NCI-H1930 (cell line): ENCODE measurements at places on chromosomes 12 and 14.

DNA sequence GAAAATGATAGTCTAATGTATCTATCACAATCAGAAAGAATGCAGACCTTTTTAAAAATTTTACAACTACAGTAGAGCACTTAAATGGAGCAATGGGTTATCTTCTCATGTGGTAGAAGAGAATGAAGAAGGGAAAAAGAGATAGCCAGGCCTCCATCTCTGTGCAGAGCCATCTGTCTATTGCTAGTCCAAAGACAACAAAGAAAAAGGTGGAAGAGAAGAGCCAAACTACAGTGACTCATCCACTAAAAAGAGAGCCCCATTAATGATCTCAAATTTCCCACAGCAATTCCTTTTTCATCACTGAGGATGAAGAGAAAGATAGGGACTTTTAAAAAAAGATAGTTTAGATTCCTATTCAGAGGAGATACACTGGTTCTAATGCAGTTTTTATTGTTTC is 232.9 kb downstream of the ATXN7L3B start:
- DNase-seq, result no peak

DNA sequence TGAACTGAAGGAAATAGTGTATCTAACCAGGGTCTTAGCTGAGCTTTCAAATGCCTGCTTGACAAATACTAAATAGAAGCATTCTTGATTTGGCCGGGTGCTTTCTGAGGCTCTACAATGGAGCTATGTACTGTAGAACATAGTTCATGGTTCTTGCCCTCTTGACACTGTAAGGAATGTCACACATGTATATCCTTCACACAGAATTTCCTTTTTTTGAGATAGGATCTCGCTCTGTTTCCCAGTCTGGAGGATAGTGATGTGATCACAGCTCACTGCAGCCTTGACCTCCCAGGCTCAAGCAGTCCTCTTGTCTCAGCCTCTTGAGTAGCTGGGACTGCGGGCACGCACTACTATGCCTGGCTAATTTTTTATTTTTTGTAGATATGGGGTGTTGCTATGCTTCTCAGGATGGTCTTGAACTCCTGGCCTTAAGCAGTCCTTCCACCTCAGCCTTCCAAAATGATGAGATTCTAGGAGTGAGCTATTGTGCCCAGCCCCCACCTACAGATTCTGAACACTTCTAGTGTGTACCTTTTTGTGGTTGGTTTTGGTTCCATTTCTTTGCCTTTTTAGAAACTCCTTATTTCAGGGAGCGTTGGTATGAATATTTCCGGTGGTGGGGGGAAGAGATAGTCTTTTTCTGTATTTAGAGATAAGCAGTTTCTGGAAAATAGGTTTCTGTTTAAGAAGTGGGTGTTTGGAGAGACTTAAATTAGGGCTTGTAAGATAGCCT is 4.2 kb downstream of the MLXIP start:
- DNase-seq, result no peak

DNA sequence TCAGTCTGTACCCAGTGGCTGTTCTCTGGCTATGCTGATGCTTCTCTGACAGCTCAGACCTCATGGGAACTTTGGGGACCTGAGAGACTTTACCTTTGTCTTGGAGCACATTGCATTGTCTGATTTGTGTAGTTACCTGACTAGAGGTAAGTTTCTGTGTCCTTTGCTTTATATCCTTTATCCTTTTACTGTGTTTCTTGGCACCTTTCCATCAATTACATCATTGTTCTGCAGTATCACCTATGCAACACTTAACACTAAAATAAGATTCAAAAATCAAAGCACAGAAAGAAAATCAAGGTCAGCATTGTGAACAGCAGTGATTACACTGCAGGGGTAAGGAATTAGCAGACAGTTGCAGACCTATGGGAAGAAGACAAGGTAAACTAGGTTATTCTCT is 43.8 kb downstream of the SLC35F4 start:
- DNase-seq, result no peak

DNA sequence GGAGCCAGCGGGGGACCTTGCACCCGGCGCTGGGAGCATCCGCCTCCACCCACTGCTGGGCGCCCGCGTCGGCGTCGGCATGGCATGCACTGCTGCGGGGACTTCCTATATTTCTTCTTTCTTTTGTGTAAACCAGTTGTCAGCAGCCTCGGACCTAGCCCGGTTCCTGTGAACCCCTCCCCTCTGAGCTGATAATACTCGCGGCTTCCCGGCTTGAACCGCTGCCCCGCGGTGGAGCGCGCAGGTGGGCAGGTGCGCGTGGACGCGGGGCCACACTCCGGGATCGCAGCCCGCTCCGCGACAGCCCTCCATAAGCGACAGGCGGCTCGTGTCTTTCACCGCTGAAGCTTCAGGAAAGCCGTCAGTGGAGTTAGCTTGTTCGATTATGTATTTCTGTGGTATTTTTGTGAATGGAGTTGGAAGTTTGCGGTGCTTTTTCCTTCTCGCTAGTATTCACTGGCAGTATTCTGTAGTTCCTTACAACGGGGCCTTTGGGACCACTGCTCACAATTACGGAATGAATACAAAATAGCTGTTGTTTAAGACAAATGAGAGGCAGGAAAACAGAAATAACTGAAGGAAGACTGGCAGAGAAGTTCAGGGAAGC is 870 bp downstream of the BMAL2 start:
- DNase-seq, result no peak

GRCh38 chr12:78115889-78116288 is 285.2 kb downstream of the NAV3 start:
- DNase-seq, result no peak

GRCh38 chr14:28704153-28704552 is 62.4 kb upstream of the FOXG1 start:
- no peak for DNase-seq

- no peak for DNase-seq
Measured at GRCh38 chr12:48109424-48109823, 3.5 kb upstream of the SENP1 start.

DNA sequence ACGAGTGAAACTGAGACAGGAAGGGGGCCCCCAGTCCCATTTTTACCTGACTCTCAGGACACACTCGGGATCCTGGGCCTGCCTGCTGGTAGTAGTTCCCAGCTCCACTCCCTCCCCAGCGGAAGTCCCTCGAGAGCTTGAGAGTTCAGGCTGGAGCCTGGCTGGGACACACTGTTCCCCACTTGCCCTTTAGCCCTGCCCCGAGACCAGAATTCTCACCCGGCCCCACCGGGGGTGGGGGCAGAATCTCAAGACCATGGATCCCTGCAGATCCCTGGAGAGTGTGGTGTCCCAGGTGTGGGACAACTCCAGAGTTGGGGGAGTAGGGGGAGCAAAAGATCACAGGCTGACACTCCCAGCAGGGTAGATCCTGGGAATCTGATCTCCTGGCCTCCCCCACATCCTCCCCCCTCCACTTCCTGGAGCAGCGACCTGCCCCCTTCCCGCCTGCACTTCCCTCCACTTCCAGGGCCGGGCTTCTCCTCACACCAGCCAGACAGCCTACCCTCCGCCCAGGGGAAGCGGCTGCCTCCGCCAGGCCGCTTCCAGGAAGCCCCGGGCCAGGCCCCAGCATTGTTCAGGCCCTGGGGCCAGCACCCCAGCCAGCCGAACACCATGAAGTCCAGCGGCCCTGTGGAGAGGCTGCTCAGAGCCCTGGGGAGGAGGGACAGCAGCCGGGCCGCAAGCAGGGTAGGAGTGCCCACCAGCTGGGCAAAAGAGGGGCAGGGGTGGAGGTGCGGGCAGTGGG is at the start of gene TNS2:
TSS of gene TNS2 (plus strand) at position 495 of the 748 bp plus-strand sequence. CDS start at position 616, 121 bp downstream.
- no peak for DNase-seq

- DNase-seq, result no peak
Measured at GRCh38 chr12:10069099-10069498, 29.7 kb downstream of the CLEC1A start.

GRCh38 chr12:66398931-66399910 is 96.9 kb downstream of the HELB start:
- no peak for DNase-seq

DNA sequence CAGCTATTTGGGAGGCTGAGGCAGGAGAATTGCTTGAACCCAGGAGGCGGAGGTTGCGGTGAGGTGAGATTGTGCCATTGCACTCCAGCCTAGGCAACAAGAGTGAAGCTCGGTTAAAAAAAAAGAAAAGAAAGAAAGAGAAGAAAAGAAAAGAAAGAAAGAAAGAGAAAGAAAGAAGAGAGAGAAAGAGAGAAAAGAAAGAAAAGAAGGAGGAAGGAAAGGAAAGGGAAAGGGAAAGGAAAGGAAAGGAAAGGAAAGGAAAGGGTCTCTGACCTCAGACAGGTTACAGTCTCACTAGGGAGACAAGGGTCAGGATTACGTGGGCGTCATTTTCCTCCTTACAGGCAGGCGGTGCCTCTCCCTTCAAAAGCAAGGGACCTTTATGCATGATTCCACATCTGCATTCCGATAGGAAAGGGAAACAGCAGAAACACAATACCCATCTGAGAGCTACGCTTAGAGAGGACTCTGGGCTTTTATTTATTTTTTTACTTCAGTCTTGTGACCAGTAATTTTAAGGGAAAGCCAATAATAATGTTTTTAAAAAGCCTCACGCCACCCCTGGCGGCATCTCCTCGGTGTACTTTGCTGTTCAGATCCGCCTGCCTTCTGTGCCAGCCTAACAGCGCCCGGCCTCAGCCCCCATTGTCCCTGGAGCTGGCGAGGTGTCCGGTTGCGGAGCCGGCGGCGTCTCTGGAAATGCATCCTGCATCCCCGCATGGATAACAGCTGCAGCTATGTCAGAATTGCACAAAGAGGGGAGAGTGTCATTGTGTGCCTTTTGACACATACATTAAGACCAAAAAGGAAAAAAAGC is 945 bp upstream of the HIP1R start:
- DNase-seq, result peak; percentile 56

DNA sequence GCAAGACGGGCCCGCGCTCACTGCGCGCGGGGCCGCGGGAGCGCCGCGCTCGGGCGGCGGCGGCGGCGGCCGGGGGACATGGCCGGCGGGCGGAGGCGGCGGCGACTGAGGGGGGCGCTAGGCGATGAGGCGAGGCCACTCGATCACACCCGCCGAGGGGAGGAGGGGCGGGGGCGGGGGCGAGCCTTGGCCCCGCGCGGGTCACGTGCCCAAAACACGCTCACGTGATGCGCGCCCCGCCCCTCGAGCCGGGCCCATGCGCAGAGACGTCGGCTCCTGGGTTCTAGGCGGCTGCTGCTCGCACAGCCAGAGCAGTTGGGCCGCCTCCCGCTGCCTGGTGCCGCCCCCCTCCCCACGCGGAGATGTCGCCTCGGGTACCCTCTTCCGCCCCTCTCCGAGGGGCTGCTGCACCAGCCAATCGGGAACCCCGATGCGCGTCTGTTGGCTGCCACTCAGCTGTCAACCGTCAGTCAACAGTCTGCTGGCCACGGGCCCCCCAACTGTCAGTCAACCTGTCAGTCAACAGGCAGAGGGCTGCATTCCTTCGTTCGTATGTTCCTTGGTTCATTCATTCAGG is at the start of gene SPPL3:
TSS of gene SPPL3 (minus strand) at position 162 of the 577 bp plus-strand sequence. CDS start 491 bp downstream, outside the sequence.
- DNase-seq, result peak; percentile 89

GRCh38 chr12:6765048-6765633 is 1.0 kb upstream of the PTMS start:
- DNase-seq, result no peak

DNA sequence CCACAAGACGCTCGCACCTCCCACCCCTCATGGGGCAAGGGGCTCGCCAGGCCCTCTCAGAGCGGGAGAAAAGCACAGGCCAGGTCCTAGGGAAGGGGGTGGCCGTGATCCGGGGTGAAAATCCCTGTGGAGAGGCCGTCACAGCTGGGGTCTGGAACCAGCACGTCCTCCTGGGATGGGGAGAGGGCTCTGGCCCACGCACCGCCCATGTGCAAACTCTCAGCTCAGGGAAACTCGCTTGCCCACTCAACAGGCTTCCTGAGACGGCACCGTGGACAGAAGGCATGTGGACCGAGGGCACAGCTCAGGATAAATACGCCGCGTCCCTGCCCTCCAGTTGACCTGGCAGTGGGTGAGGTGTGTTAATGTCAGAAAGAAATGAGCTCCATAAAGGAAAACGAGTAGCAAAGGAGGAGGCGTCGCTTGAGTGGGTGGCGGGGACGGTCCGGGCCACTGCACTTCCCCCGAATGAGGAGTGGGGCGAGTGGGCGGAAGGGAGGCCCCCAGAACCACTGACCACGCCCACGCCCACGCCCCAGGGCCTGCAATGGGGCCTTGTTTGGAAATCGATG is 57.6 kb upstream of the GALNT9 start:
- no peak for DNase-seq

- no peak for DNase-seq
Measured at GRCh38 chr12:3145546-3146310, 68.5 kb downstream of the TSPAN9 start.

DNA sequence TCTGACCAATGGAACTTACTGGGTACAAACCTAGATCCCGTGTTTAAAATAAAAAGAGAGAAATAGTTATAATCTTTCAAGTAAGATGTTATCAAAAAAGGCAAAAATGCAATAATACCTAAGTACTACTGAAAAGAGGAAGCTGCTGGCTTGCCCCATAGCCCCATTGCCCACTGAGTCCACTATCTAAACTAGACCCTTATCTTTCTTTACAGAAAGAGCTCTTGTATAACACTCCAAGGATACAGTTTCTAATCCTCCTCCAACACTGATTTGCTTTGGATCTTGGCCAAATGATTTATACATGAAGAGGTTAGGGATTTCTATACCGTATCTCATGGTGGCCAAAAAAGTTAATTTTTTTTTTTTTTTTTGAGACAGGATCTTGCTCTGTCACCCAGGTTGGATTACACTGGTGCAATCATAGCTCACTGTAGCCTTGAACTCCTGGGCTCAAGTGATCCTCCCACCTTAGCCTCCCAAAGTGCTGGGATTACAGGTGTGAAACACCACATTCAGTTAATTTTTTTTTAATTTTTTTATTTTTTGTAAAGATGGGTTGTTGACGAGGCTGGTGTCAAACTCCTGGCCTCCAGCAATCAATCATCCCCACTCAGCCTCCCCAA is 2.6 kb downstream of the GXYLT1 start:
- DNase-seq, result no peak

GRCh38 chr12:40614923-40615322 is 77.3 kb upstream of the CNTN1 start:
- DNase-seq, result no peak

GRCh38 chr14:77281852-77282410 is 10.9 kb upstream of the NGB start:
- DNase-seq, result no peak
